ENCODE measurements at places on chromosomes 12 and 14.

- no peak for DNase-seq
These were observed 44.3 kb downstream of the NCOR2 start for GRCh38 chr12:124523071-124523470.

GRCh38 chr14:95557291-95557690 is 22.4 kb downstream of the GLRX5 start:
- no peak for DNase-seq

- no peak for DNase-seq
These were observed 292.3 kb downstream of the TMEM121 start for GRCh38 chr14:105818712-105819005.

DNA sequence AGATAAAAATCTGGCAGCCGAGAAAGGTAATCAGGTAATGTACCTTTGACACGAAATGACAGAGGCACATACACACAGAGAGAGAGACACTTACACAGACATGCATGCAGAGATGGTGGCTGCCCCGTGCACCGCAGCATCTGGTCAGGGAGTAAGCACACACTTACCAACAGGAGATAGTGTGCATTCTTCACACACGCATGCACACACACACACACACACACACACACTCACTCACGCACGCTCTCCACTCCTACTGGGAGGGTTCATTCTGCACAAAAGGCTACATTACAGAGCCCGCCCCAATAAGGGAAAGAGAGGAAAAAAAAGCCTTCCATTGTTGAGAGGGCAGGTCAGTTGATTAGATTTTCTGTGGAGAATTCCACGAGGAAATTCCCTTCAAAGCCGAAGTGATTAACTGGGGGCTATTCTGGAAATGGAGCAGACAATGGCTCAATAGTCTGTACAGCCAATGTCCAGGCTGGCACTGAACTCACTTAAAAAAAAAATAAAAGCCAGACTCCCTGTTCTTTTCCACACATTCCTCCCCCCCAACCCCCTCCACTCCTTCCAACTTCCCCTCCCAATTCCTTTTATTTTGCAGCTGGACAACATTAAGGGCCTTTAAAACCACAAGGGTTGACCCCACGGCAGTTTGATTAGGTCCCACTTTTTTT is 1.4 kb upstream of the SOX5 start:
- no peak for DNase-seq

DNA sequence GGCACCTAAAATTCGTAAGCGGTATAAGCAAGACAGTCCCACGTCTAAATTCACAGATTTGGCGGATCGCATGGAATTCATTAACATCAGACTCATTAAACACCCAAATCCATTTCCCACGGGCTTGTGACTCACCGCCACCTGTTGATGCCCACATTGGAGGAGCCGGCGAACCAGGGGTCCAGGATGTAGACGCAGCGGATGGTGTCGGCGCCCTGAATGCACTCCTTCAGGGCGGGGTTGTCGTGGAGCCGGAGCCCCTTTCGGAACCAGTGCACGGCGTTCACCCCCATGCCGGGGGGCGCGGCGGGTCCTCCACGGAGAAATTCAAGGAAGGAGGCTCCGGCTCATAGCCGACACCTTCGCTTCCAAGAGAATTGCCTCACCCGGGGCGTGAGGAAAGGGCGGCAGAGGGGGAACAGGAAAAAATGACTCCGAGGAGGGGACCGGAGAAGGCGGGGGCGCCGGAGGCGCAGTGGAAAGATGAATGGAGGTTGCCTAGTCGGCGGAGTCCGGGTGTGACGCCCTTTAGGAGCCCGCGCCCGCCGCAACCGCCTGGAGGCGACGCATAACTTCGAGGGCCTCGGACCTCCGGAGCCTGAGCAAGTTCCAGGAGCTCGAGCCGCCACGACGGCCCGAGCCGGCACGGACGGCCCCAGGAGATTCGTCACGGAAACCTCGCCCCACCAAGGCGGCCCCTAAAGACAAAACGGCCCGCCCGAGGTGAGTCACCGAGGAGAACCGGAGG is 506 bp downstream of the CRY1 start:
- peak; percentile 39 for DNase-seq

- DNase-seq: peak; percentile 33
These were observed 417.0 kb downstream of the DPF3 start for GRCh38 chr14:72476657-72477499.

GRCh38 chr12:88585077-88585476 is 4.8 kb upstream of the KITLG start:
- DNase-seq: no peak

GRCh38 chr12:113903381-113903863 is 62.7 kb downstream of the RBM19 start:
- DNase-seq: no peak

DNA sequence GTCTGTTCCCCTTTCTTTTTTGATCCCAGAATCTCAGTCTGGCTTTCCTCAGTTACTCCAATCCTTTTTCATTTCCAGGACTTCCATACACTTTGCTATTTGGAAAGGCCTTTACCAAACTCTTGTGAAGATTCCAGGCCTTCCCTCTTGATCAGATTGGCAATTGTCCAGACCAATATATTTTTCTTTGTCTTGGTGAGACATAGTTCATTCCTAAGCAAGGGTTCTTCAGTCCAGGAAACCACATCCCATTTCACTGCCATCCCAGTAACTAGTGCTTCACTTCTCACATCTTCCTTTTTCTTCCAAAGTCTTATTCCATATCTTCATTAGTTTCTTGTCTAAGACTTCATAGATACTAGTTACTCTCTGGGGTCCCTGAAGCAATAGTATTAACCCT is 2.1 kb upstream of the PTPRQ start:
- no peak for DNase-seq

GRCh38 chr14:61889914-61890351 is 127.7 kb downstream of the SNAPC1 start:
- peak; percentile 11 for DNase-seq

DNA sequence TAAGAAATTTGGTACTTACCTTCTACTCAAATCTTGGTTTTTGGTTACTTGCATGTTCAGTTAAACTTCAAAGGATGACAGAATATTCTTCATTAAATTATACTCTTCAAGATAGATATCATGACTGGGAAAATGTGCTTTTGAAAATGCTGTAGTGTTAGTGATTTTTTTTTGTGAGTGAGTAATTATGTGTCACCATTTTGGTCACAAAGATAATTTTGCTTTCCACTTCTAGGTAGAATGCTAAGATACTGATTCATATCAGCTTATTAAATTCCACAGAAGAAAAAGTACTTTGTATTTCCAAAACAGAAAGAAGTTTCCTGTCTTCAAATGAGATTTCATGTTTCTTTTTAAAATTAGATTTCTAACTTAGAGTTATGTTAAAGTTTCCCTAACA is 61.2 kb downstream of the ATXN7L3B start:
- no peak for DNase-seq

GRCh38 chr14:56995010-56995409 is 184.7 kb upstream of the OTX2 start:
- no peak for DNase-seq

DNA sequence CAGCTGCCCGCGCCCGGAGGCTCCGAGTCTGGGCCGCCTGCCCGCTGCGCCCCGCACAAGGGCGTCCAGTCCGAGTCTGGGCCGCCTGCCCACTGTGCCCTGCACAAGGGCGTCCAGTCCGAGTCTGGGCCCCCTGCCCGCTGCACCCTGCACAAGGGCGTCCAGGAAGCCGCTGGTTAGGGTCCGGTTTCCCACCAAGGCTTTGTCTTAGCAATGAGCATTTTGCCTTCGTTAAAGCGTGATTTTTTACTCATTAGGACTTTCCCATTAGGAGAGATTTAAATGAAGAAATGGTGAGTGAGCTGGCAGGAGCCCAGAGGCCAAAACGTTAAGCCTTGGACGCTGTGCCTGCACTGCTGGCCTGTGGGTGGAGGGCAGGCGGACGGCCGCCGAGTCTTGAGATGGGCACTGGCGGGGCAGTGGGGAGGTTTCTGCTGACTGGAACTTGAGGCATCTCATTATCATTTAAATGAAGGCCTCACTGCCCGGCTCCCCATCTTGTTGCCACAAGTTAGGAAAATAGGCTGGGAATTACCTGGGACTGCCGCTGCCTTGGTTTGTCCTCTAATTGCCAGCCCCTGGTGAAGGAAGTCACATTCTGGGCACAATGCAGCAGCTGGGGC is 36.0 kb downstream of the FBRSL1 start:
- no peak for DNase-seq

DNA sequence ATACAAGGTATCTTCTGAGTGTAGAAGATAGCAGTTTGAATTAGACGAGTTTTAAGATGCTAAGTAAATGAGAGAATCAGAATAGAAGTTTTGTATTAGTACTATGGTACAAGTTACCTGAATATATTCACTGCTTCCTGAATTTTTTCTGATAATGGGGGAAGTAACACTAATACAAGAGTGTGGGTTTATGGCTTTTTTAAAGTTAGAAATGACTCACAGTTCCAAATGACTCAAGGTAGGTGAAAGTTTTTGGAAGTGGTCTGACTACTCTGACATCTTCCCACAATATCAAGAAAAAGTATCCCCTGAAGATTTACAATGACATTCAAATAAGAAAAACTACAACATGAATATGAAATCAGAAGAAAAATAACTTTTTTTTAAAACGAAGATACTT is 123.7 kb upstream of the GARIN6 start:
- DNase-seq: no peak

DNA sequence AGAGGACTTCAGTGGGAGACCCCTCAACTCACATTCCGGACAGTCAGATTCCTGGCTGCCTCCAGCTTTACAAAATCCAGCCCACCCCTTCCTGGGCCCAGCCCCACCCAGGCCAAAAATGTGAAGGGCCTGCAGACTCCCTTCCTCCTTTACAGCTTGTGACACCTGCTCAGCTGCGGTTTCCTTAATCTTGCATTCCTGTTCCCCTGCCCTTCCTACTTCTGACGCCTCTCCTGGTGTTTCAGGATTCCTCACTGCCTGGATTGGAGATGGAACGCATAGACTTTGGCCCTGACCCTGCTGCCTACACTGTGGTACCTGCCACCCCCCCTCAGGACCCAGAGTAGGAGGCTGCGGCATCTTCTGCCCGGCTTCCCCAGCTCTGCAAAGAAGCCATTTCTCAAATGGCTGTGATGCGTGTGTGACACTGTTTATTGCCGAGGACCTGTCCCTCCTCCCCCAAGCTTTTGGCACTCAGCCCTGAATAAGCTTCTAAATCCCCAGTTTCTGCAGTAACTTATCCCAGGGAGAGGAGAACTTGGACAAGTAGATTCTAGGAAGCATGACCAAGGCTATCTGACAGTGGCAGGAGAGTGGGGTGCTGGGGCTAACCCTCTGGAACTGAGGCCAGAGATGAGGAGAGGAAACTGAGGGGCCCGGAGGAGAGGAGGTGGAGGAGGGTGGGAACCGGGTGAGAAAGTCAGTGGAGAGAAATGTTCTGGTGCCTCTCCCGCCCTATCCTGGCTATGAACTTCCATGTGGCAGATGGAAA is 24.9 kb upstream of the BCDIN3D start:
- no peak for DNase-seq

DNA sequence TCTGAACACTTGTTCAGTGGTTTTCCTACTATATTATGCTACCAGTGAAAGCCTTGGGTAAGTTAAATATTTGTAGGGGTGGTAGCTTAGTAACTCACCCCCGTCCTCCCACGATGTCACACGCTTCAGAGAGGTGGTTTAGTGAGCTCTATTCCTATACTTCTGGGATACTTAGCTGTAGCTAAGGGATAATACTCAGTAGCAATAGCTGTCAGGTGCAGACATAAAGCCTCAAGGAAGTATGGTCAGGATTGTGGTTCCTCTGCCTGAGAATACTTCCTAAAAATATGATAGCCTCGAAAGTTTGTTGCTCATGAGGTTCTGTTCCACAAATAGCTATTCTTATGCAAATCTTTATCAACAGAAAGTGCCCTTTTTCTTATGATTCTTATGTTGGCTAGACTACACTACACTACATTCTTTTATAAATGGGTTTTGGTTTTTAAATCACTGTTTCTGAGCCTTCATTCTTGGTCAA is 11.9 kb downstream of the DLST start:
- DNase-seq: no peak

DNA sequence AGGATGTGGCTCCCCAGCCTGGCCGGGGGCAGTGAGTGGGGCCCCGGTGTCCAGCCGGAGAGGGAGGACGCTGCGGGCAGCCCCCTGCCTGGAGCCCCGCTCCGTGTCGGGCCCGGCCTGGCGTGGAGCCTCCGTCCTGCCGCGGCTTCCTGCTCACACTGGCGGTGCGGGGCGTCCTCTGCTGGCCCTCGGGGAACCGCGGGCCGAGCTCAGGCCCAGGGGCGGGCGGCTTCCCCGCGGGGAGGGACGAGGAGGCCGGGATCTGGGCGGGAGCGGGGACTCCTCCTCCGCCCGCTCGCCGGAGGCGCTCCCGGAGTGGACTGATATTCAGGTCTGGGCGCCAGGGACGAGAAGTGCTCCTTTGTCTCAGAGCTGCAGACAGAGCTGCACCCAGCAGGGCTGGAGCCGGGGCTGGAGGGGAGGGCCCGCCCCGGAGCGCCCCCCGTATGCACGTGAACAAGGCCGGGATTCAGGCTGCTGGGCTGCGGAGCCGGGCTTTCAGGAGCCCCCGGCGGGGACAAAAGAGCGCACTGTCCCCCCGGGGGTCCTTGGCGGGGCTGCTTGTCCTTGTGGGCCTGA is 2.2 kb downstream of the MMP17 start:
- DNase-seq: no peak

- DNase-seq: no peak
These were observed 3.7 kb downstream of the CFAP54 start for GRCh38 chr12:96493106-96493505.

DNA sequence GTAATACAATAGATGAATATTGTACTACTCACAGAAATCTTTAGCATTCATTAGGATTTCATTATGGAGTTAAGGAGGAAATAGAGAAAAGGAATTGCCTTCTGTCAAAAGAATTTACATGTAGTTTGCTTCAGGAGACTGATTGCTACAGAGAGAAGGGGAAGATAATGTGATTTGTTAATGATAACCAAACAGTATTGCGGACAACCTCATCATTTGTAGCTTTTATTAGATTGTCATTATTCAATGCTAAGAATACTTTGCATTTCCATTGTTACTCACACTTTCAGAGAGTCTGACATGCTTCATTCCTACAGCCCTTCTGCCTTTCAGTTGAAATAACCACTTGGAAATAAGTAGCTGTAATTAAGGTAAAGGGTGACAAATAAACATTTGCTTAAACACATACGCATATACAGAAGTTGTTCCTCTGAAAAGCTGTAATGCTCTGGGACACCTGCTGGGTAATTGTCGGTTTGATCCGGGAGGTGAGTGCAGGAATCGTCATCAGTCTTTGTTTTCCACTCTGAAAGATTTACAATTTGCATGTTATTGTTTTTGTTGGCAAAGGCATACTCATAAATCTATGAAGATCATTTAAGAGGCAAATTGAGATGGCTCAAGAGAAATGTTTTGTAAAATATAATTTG is 600.2 kb downstream of the TRHDE start:
- no peak for DNase-seq

GRCh38 chr14:104677512-104678332 is 11.7 kb upstream of the INF2 start:
- DNase-seq: peak; percentile 64

DNA sequence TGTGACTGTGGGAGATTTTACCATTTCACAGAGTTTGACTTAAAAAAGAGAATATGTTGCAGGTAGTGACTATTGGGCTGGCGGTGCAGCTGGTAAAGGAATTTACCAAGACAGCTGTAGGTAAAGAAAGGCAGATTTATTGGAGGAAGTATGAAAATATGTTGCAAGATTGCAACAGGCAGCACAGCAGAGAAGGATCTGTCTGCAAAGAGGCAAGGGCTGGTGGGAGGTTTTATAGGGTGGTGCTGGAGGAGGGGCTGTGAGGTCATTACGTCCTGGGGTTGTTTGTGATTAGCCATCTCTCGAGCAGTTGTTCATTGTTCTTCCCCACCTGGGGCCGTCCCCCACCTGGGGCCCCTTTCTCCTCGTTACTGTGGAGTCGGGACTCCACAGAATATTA is 62.1 kb downstream of the ACACB start:
- DNase-seq: no peak

GRCh38 chr12:48693572-48693971 is 11.5 kb upstream of the KANSL2 start:
- no peak for DNase-seq
